ENCODE measurements at places on chromosomes 7 and 10. TPM values are rescaled to one million over a fixed set of nuclear protein-coding genes. Genes with fewer than 3 reads are reported as not detected.

- no peaks in the 10 kb centered on the region for H3K27me3 ChIP-seq
- peak; percentile 45 for DNase-seq
- H3K4me3 ChIP-seq: no peak overlapping the region
- no peaks in the 10 kb centered on the region for H3K36me3 ChIP-seq
Measured at GRCh38 chr7:34759477-34760125, 101.6 kb downstream of the NPSR1 start.

DNA sequence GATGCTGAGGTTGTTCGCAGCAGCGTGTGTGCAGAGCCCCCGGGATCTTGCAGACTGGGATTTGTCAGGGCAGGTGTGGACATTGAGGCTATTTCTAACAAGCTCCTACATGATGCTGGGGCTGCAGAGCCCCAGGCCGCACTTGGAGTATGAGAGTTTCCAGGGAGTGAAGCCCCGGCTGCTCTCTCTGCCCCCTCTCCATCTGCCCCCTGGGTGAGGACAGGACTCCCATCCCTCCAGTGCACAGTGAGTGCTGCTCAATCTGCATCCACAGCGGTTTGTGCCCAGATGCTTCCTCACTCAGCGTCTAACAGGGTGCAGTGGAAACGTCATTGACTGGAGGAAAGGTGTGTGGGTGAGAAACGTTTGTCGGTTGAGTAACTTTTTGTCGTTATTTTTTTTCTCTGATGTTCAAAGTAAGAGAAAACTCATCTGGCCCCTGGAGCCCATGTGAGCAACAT lies 25.3 kb downstream of the IL2RA start:
- no peaks in the 10 kb centered on the region for H3K4me1 ChIP-seq
- H3K36me3 ChIP-seq: no peaks in the 10 kb centered on the region
- H3K4me3 ChIP-seq: no peak overlapping the region

DNA sequence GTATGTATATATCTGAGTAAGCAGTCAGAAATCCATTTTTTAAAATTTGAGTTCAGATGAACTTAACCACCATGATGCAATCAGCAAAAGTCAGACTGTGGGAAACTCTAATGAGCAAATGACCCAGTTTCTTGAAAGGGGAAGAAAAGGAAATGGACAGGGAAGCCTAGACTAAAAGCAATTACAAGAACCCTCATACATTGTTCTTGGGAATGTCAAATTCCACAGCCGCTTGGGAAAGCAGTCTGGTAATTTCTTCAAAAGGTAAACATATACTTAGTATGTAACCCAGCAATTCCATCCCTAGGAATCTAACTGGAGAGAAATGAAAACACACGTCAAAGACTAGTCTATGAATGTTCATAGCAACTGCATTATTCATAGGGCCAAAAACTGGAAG lies 16.4 kb upstream of the FOXK1 start:
- H3K4me3 ChIP-seq: no peak overlapping the region
- H3K27me3 ChIP-seq: no peaks in the 10 kb centered on the region
- H3K27ac ChIP-seq: no peak overlapping the region
- H3K36me3 ChIP-seq: no peaks in the 10 kb centered on the region
- H3K4me1 ChIP-seq: peaks cover 11% of the 10 kb centered on the region
- DNase-seq: peak; percentile 99

DNA sequence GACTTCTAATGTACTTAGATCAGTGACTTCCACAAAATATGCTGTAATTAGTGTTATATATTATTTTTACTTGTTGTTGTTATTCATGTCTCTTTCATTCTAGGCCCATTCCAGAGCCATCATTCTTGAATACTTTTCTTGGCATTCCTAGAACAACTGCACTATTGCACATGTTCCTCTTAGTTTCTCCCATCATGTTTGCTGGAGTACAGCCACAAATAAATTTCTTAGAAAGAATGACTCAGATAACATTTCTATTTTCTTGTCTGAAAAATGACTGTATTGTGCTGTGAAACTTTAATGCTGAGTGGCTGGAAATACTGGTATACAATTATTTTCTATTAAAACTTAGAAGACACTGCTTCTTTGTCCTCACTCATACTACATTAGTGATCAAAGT lies 651.0 kb upstream of the STEAP1 start:
- no peak for DNase-seq
- no peak overlapping the region for H3K27ac ChIP-seq
- H3K4me1 ChIP-seq: no peaks in the 10 kb centered on the region
- H3K4me3 ChIP-seq: no peak overlapping the region
- no peaks in the 10 kb centered on the region for H3K36me3 ChIP-seq
- H3K27me3 ChIP-seq: no peaks in the 10 kb centered on the region

DNA sequence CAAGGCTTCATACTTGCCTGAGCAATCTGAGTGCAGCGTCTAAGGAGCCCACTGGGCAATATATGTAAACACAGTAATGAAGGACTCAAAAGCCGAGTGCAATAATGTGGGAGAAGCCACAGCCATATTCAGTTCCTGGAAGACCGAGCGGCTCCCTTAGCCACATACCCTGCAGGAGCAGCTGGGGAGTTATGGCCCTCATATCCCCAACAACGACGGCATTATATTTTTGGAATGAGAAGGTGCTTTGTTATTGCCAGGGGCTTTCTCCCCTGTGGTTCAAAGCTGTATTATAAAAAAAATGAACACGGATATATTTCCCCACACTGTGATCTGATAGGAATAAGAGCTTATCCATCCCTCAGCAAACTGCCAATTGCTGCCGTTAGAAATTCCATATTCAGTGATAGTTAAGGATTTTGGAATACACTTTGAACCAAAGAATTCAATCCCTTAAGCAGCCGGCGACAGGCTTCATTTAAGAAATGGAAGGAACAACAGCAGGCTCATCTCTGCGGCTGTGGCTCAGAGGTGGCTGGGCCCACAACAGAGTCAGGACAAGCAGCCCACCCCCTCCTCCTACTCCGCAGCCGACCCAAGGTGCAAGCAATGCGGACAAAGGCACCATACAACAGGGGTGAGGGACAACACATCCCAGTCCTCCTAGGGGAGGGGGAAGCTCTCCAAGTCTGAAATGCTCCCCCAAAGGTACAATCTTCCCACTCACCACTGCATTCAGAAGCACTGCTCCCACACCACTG lies 77.2 kb downstream of the TNS3 start:
- H3K36me3 ChIP-seq: peaks cover 32% of the 10 kb centered on the region
- H3K27me3 ChIP-seq: no peaks in the 10 kb centered on the region
- no peak for DNase-seq
- H3K4me3 ChIP-seq: no peak overlapping the region

DNA sequence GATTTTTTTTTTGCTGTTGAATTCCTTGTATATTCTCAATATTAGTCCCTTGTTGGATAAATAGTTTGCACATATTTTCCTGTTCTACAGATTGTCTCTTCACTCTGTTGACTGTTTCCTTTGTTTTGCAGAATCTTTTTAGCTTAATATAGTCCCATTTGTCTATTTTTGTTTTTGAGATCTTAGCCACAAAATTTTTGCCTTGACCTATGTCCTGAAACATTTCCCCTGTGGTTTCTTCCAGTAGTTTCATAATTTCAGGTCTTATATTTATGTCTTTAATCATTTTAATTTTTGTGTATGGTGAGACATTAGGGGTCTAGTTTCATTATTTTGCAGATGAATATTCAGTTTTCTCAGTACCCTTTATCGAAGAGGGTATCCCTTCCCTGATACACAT lies 92.7 kb downstream of the LANCL2 start:
- no peaks in the 10 kb centered on the region for H3K4me1 ChIP-seq
- no peaks in the 10 kb centered on the region for H3K36me3 ChIP-seq
- no peak overlapping the region for H3K4me3 ChIP-seq
- no peaks in the 10 kb centered on the region for H3K27me3 ChIP-seq
- H3K27ac ChIP-seq: no peak overlapping the region

DNA sequence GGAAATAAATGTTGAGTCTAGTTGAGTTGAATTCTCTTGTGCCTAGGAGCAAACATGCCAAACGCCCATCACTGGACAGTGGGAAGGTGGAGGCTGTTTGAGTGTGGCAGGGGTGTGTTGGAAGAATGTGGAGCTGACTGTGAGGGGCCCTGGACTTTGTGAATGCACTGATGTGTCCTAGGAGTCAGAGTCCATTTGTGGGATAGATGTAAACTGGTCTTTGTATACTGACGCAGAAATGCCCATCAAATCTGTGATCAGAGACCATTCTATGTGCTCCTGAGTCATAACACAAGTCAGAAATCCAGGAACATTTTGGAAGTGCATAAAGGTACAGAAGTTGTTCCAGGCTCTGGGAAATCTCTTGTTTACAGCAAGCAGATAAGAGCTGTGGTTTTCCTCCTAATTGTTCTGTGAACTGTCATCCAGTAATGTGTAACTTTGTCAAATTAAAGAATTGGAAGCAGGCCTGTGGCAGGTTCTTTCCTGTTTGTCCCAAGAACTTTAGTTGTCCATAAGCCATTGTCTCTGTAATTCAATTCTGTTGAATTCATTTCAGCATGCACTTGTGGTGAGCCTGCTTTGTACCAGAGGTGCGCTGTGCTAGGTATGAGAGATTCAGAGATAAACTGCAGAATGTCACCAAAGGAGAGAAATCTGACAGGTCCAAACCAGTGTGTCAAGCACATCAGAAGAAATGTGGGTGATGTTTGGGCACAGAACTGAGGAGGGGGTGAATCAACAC lies 7.6 kb downstream of the PRXL2A start:
- DNase-seq: no peak
- no peak overlapping the region for H3K4me3 ChIP-seq
- H3K27me3 ChIP-seq: peaks cover 3% of the 10 kb centered on the region
- H3K36me3 ChIP-seq: no peaks in the 10 kb centered on the region
- no peak overlapping the region for H3K27ac ChIP-seq
- H3K4me1 ChIP-seq: peaks cover 3% of the 10 kb centered on the region

- no peak for DNase-seq
- H3K36me3 ChIP-seq: no peaks in the 10 kb centered on the region
- H3K4me1 ChIP-seq: no peaks in the 10 kb centered on the region
- no peak overlapping the region for H3K4me3 ChIP-seq
Measured at GRCh38 chr10:75739414-75740143, 308.2 kb downstream of the LRMDA start.

DNA sequence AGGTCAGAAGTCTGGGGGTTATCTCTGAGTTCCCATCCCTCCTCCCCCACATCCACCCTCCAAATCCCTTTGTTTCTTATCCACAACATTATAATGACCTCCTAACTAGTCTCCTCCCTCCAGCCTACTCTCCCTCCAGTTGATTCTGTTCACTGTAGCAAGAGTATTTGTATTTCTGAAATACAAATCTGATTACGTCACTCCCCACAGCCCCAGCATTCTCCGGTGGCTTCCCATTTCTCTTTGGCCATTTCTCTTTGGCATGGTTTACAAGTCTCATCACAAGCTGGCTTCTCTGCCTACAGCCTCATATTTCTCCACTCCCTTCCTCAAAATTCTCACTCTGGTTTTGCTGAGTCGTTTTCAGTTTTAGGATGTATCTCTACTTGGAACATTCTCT lies 24.6 kb upstream of the MRPS33 start:
- no peaks in the 10 kb centered on the region for H3K27me3 ChIP-seq
- peak; percentile 30 for DNase-seq
- no peaks in the 10 kb centered on the region for H3K36me3 ChIP-seq
- no peak overlapping the region for H3K4me3 ChIP-seq
- H3K4me1 ChIP-seq: no peaks in the 10 kb centered on the region

- H3K4me1 ChIP-seq: no peaks in the 10 kb centered on the region
- no peak overlapping the region for H3K4me3 ChIP-seq
- no peak overlapping the region for H3K27ac ChIP-seq
Measured at GRCh38 chr7:151389096-151389767, 20.6 kb downstream of the WDR86 start.

DNA sequence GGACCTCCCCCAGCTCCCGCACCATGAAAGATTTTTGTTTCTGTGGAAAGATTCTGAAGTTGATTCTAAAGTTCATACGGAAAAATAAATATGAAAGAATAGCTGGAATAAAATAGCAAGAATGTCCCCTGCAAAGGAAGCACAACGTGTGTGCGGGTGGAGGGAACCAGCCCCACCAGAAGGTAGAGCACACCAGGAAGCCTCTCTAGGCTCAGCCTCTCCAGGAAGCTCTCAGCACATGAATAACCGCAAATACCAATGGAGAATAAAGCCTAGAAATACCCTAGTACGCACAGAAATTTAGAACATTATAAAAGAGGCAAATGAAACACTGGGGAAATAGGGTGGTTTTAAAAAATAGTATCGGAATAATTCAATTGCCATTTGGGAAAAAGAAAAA lies 24.6 kb upstream of the FAM170B start:
- H3K27me3 ChIP-seq: no peaks in the 10 kb centered on the region
- no peaks in the 10 kb centered on the region for H3K36me3 ChIP-seq
- peaks cover 12% of the 10 kb centered on the region for H3K4me1 ChIP-seq
- no peak overlapping the region for H3K27ac ChIP-seq
- no peak overlapping the region for H3K4me3 ChIP-seq
- DNase-seq: no peak

DNA sequence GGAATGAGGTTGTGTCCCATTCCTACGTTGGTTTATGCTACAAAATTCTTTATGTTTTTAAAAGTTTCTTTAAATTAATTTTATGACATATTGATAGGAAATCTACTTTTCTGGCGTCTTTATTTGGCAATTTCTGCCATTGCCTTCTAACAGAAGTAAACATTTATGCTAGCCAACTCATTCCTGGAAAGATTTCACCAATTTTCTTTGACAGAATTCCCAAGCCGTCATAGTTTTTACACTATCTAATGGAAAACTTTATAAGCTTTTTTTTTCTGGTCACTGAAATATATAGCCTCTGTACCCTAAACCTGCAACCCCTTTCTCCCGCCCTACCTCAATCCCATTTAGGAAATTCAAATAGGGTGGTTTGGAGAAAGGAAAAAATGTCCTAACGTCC lies 6.1 kb upstream of the TCAF1 start:
- no peak overlapping the region for H3K27ac ChIP-seq
- no peaks in the 10 kb centered on the region for H3K27me3 ChIP-seq
- no peaks in the 10 kb centered on the region for H3K36me3 ChIP-seq
- no peak for DNase-seq
- no peak overlapping the region for H3K4me3 ChIP-seq
- H3K4me1 ChIP-seq: peaks cover 12% of the 10 kb centered on the region

GRCh38 chr10:112231602-112232400 lies 48.2 kb upstream of the GPAM start:
- H3K4me1 ChIP-seq: no peaks in the 10 kb centered on the region
- H3K36me3 ChIP-seq: no peaks in the 10 kb centered on the region
- no peaks in the 10 kb centered on the region for H3K27me3 ChIP-seq
- DNase-seq: no peak
- no peak overlapping the region for H3K27ac ChIP-seq
- no peak overlapping the region for H3K4me3 ChIP-seq

Gene VSTM4
- 2.5 TPM for total RNA-seq

Gene C7orf57
- not detected for total RNA-seq

Gene HOXA5
- 23.9 TPM for total RNA-seq

Gene PRLHR
- not detected for total RNA-seq

Gene IQUB
- 0.18 TPM for total RNA-seq

Gene CPXM2
- total RNA-seq: not detected

All from IMR-90 (cell line).